NCI-H1417 (cell line): ENCODE measurements at places on chromosomes 1 and 21.

DNA sequence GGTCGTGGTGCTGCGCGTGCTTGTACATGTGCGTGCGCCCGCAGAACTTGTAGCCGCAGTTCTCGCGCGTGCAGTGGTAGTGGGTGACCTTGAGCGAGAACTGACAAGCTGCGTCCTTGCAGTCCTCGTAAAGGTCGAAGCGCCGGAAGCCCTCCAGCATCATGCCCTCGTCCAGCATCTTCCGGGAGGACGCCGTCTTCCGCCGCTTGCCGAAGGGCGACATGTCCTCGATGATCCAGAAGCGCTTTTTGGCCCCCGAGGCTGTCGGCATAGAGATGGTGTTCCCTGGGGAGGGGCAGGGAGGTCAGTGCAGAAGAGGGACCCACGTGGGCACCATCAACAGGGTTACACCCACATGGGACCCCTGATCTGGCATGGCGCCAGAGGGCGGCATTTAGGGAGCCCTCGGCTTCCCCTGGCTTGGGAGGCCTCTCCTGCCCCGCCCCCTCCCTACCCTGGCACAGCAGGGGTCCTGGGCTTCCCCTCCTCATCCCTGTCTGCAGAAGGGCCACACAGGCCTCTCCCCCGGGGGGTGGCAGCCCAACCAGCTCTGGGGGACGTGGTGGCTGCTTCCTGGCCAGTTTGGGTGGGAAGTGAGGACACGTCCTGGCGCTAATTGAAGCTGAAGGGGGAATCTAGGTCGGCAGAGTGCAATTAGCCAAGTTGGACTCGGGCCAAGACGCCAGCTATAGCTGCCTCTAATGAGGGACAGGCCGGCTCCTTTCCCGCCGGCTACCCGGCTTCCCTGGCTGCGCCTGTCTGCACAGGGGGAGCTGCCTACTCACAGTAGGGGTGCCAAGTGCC lies 156.5 kb downstream of the CASZ1 start:
- peak; percentile 5 for DNase-seq

GRCh38 chr1:21297975-21298374 lies 7.7 kb upstream of the ECE1 start:
- no peak for DNase-seq

GRCh38 chr1:55694310-55694801 lies 479.2 kb upstream of the USP24 start:
- DNase-seq: no peak

- DNase-seq: no peak
Measured at GRCh38 chr1:175338387-175339135, 146.0 kb upstream of the KIAA0040 start.

- DNase-seq: no peak
Measured at GRCh38 chr1:195754303-195754702, 853.9 kb downstream of the KCNT2 start.

GRCh38 chr21:34342476-34342875 lies 21.3 kb upstream of the KCNE2 start:
- DNase-seq: no peak
